ENCODE measurements at places on chromosomes 16 and 17.

DNA sequence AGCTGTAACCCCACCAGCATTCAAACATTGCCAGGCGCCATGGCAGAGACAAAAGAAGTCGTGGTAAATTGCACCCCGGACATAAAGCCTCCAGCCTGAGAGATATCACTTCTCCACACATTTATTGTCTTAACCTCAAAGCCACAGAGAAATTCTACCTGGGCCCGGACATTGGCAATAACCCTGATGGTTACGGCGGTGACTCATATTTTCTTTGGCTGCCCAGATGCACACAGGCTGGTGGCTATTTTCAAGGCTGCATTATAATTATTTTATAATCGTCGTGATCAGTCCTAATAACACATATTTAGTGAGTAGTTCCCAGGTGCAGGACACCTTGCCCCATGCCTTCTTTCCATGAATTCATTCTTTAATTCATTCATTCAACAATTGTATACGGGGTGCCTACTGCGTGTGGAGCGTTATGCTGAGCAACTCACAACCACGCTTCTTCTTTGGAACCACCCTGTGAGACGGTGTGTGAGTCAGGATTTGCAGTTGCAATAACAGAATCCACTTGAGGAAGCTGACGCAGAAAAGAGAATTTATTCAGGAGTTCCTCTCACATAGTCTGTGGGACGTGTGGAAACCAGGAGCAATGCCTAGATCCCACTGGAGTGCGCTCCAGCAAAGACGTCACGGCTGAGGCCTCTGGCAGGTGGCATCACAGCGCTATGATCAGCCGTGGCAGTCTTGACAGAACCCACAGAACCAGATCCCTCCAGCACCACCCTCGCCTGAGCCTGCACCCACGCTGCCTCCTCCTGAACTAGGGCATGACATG lies 245.7 kb downstream of the FOXL1 start:
- DNase-seq, result no peak
- peaks cover 4% of the 10 kb centered on the region for H3K4me1 ChIP-seq
- H3K4me3 ChIP-seq, result no peak overlapping the region
- H3K27me3 ChIP-seq, result peaks cover 29% of the 10 kb centered on the region
- no peak overlapping the region for H3K27ac ChIP-seq

DNA sequence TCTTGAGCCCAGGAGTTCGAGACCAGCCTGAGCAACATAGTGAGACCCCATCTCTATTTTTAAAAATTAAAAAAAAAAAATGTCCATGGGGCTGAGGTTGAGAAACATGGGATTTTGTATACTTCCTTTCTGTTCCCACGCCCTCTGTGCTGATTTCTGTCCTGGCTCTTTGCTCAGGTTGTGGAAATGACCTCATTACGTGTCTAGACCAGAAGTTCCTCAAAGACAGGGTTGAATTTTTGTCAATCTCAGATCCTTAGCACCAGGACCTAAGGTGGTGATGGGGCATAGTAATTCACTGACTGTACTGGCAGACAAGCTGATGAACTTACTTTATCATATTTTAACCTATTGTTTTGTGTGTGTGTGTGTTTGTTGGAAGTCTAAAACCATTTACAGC lies 11.2 kb upstream of the HNF1B start:
- peaks cover 8% of the 10 kb centered on the region for H3K4me1 ChIP-seq
- H3K36me3 ChIP-seq, result no peaks in the 10 kb centered on the region
- no peak overlapping the region for H3K4me3 ChIP-seq
- H3K27ac ChIP-seq, result no peak overlapping the region

- peaks cover under 1% of the 10 kb centered on the region for H3K27me3 ChIP-seq
- no peak overlapping the region for H3K27ac ChIP-seq
These were observed 3.8 kb downstream of the PRR29 start for GRCh38 chr17:64001763-64002529.

DNA sequence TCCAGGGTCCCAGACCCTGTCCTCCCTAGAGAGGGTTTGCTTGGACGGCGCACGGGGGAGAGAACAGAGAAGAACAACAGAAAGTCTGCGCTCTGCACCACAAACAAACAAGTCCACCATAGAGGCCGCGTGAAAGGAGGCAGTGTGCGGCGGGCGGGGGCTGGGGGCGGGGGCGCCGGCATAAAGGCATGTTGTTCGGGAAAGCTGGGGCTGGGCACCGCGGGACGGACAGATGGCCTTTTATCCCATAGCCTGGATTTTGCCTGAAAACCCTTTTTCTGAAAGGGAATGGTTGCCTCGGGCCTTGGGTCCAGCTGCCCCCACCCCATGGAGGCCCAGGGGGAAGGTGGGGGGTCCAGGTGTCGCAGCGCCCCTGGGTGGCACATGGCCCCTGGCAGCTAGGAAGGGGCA lies 26.0 kb downstream of the FA2H start:
- DNase-seq, result no peak
- no peaks in the 10 kb centered on the region for H3K27me3 ChIP-seq
- no peaks in the 10 kb centered on the region for H3K36me3 ChIP-seq
- H3K4me3 ChIP-seq, result no peak overlapping the region
- no peaks in the 10 kb centered on the region for H3K4me1 ChIP-seq
